ENCODE measurements at places on chromosomes 16 and 17. TPM values are rescaled to one million over a fixed set of nuclear protein-coding genes. Genes with fewer than 3 reads are reported as not detected.

Gene TK2
- 15.8 TPM for total RNA-seq

Gene HASPIN
- total RNA-seq = 14.0 TPM

Gene CA7
- not detected for total RNA-seq

Gene MVP
- total RNA-seq = 110 TPM

Gene TBC1D3
- not detected for total RNA-seq

Gene CDH11
- 0.63 TPM for total RNA-seq

Gene PRSS33
- not detected for total RNA-seq

Gene TERB1
- not detected for total RNA-seq

Gene DUSP3
- 63.0 TPM for total RNA-seq

Gene CASKIN1
- total RNA-seq = 3.9 TPM

Gene GSDMA
- total RNA-seq = not detected

Gene KCNJ12
- total RNA-seq = 0.96 TPM

Gene SKAP1
- total RNA-seq = not detected

Gene AGRP
- not detected for total RNA-seq

Gene RAB11FIP4
- 0.87 TPM for total RNA-seq

Gene TAC4
- total RNA-seq = not detected

Gene TSPOAP1
- total RNA-seq = not detected

Gene DNAI2
- not detected for total RNA-seq

Gene BAHCC1
- 18.2 TPM for total RNA-seq

Gene RND2
- 0.15 TPM for total RNA-seq

Gene C1QTNF1
- total RNA-seq = 37.4 TPM

Gene GPR139
- total RNA-seq = not detected

Gene PLEKHH3
- 11.4 TPM for total RNA-seq

Gene ABCC12
- total RNA-seq = 0.06 TPM

Gene TMC7
- 9.2 TPM for total RNA-seq

Gene KRTAP9-3
- total RNA-seq = not detected

Gene CD19
- total RNA-seq = not detected
